ENCODE measurements at places on chromosomes 13 and 19.
A peak's percentile ranks its signal among the peaks of the same experiment; 100 is the strongest.

DNA sequence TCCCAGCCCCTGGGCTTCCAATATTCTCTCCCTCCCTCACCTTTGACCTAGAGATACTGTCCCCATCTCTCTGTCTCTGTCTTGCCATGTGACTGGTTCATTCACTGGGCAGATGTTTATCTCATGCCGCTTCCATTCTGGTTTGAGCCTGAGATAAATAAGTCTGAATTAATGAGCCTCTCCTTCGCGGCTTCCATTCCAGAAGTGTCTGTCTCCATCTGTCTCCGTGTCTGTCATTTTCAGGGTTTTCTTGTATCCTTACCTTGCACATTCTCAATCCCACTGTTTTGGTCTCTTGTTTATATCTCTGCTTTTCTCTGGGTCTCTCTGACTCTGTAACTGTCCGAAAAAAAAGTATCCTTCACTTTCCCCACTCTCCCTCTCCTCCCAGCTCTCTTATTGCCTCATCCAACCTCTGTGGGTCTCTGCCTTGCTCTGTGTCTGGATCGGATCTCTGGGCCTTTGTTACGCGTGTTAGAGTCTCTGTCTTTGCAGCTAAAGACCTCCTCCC lies 4.3 kb downstream of the SPHK2 start:
- DNase-seq: no peak

DNA sequence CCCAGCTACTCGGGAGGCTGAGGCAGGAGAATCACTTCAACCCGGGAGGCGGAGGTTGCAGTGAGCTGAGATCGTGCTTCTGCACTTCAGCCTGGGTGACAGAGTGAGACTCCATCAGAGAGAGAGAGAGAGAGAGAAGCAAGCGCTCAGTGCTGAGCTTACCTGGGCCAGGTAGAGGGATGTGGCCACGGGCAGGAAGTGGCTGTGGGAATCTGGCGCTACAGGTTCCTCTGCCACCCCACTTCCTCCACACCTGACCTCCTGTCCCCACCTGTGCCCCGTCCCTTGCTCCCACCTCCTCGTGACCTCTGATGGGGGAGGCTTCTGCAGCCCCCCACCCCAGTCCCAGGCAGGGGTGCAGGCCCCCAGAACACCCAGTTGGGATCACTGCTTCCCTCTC lies 1.0 kb upstream of the NCCRP1 start:
- DNase-seq: peak; percentile 45

- DNase-seq: peak; percentile 77
Observed at GRCh38 chr19:17579661-17580244, 24.3 kb downstream of the COLGALT1 start.

DNA sequence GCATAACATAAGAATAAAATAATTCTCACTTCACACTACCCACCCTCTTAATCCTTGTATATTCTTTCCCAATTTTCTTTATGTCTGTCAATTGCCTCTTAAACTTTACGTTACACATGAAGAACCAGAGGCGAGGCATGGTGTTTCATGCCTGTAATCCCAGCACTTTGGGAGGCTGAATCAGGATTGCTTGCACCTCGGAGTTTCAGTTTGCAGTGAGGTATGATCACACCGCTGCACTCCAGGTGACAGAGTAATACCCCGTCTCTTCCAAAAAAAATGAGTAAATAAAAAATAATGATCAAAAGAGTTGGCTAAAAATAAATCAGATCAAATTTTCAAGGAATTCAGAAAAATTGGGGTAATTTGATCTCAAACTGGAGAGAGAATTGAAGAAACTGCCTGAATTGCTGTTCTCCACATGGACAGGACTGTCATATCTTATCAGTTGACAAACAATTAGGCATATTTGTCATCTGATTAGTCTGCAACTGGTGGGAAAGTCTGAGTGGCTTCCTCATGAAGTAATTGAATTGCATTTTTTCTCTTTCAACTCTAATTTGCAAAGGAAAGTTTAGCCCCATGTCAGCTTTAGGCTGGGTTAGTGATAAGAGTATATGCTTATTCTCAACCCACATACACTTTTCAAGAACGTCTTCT lies 302.9 kb downstream of the ITGBL1 start:
- DNase-seq: no peak

DNA sequence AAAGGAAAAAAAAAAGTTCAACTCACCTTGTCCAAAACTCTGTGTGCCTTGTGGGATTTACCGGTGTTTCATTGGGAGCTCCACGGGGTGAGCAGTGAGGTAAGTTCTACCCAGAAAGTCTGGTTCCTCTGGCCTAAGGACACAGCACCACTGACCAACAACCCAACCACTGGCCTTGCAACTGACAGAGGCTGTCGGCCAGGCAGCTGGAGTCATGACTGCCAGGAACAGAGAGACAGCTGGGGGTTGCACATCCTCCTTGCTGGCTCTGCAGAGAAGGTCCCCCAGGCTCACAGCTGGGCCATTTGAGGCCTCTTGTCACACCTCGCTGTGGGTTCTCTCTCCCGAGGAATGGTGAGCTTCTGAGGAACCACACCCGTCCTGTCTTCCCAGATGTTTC lies 59.5 kb downstream of the ANKRD10 start:
- no peak for DNase-seq

DNA sequence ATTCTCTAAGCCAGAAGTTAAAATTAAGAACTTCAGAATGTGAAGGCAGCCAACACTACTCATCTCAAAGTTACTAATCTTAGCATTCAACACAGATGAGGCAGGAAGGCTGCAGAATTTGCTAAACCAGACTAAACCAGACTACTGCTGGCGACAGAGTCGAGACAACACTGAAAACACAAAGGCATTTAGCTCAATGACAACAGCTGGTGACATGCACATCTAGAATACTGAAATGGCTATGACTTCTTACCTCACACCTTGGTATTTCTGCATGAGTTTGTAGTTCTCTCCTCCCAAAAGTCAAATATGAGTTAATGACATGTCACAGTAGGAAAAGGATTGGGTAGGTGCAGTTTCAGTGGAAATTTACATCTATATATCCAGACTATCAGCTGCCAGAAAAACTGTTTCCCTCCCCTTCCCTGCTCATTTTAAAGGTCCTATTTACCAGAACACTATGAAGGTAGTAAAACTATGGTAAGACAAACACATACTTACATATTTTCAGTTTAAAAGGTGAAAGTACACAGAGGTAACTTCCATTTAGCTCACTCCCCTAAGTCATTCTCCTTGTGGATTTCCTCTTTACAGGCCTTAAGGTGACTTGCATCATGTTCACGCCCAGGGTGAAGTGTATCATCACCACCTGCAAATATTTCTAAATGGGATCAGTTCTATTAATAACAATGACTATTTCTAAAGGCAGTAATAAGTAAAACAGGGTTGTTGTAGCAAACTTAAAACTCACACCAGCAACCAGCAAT lies 21.4 kb downstream of the FOXO1 start:
- DNase-seq: peak; percentile 88

- no peak for DNase-seq
Observed at GRCh38 chr19:28435551-28436271, 777.2 kb downstream of the UQCRFS1 start.

GRCh38 chr19:13152356-13152973 lies 2.3 kb downstream of the IER2 start:
- DNase-seq: no peak

DNA sequence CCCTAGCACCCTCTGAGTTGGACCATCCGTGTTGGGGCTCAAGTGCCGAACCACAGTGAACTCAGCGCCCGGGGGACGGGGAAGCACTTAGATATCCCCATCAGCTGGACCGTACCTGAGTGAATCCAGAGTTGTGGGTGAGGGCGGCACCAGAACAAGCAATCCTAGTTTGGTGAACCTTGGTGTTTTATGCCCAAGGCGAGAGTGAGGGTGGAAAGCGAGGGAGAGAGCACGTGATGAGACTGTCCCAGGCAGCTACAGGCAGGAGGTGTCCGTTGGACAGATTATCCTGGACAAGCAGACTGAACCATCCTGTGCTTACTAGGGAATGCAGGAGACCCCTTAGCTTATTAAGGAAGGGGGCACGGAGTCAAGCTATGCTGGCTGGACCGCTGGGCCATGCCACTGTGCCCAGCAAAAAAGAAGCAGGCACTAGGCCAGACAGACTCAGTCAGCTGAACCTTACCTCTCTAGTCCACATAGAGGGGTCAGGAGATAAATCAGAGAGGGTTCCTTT lies 596 bp downstream of the GET3 start:
- no peak for DNase-seq

- no peak for DNase-seq
Observed at GRCh38 chr13:73082895-73083294, 24.1 kb downstream of the KLF5 start.

DNA sequence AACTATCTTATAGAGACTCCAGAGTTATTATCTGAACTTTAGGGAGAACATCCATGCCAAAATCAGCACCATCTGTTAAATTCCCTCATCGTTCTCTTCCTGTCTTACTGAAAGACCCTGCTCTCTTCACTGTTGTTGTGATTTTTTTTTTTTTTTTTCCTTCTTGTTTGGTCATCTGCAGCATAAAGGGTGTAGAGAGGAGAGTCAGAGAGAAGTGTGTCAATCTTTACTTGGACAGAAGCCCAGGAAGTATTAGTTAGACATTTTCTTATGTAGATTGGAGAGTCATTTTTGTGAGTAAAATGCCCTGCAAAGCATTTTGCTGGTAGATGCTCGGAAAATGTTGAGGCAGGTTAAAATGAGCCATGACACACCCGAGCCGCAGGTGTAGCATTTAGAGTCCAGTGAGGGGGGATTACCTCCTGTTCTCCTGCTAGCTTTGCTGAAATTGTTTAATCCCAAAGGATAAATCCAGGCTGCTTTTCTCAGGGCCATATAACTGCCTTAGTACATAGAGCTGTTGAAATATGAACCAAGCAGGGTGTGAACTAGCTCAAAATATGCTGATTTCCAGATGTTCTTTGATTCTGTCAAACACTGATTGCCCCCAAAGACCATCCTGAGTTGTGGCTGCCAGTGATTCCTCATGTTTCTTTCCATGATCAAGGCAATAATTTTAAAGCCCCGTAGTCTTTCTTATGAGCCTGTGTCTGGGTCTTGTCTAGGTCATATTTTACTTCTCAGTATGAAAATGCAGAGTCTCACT lies 143.5 kb downstream of the DCT start:
- DNase-seq: peak; percentile 51

DNA sequence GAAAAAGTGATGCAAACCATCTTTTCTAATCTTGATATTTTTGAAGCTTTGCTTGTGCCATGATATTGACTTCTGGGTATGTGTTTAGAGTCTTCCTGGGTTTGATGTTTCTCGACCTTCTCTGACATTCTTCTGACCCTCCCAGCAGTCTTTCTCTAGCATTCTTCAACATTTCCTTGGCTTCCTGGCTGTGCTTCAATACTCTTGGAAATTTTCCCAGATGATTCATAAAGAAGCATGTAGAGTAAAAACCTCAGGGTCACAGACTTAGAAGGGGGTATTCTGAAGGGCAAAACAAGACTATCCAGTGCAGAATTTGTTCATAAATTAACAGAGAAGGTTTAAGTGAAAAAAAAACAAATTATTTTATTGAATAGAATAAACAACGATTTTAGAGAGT lies 946.3 kb upstream of the PCDH9 start:
- DNase-seq: peak; percentile 48

DNA sequence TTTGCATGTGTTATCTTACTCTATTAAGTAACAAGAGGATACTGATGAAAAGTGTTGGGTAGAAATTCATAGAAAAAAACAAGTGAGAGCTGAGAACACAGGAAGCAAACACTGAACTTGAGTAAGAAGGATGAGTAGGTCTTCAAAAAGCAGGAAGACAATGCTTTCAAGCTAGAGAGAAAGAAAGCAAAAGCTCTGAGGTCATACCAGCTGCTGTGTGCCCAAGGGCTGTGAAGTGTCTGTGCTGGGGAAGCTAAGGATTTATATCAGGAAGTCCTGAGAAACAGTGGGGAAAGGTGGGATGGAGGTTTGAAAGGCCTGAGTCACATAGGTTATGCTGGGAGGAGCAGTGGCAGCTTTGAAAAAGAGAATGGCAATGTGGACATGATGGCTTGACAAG lies 145.5 kb upstream of the MAB21L1 start:
- DNase-seq: peak; percentile 77

GRCh38 chr13:51541809-51542258 lies 42.4 kb upstream of the WDFY2 start:
- DNase-seq: no peak

GRCh38 chr13:111975539-111976473 lies 91.1 kb upstream of the SOX1 start:
- no peak for DNase-seq

GRCh38 chr13:93956426-93956825 lies 523.1 kb downstream of the DCT start:
- no peak for DNase-seq

GRCh38 chr13:51559946-51560735 lies 24.1 kb upstream of the WDFY2 start:
- DNase-seq: no peak

GRCh38 chr13:109569958-109570711 lies 216.2 kb downstream of the IRS2 start:
- no peak for DNase-seq

GRCh38 chr13:24511019-24511815 lies 1.4 kb downstream of the PARP4 start:
- DNase-seq: peak; percentile 91

DNA sequence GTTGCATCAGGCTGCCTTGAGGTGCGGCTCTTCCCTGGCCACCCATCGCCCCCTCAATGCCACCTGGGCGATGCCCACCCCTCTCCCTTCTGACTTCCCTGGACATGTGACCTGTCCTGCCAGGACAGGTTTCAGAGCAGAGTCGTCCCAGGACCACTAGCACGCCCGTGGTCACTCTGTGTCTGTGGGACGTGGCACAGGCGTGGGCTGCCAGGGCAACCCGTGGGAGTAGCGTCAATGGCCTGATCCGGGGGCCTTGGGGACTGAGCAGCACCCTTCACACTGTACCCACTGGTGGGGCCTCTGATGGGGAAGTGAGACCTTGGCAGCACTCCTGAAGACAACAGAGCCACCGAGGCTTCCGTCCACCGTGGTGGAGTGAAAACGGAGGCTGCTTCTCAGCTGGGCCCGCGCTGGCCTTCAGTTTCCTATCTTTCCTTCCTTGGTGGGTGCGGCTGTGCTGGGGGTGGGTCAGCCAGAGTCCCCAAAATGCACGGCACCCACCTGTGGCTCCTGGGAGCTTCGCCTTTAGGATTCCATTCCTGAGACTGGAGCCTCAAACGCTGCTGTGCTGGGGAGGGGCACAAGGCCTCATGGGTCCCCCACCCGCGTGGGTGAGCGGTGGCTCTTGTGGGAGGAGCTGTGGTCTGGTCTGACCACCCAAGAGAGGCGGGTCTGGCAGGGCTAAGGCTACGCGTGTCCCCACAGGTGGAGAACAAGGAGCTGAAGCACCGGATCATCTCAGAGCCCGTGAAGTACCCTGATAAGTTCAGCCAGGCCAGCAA lies 26.7 kb upstream of the TMEM255B start:
- no peak for DNase-seq

Measured in epithelial cell of esophagus (primary cell).